ENCODE measurements at places on chromosomes 1 and 21.

DNA sequence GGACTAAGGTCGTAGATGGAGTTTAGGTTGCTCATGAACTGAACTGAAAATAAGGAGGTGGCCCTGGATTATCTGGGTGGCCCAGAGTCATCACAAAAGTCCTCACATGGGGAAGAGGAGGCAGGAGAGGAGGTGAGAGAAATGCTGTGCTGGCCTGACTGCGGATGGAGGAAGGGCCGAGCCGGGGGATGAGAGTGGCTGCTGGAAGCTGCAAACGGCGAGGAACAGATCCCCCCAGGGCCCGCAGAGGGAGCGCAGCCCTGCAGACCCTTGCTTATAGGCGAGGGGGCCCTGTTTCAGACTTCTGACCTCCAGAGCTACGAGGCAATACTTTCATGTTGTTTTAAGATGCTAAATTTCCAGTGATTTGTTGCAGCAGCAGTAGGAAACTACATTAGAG is 102.7 kb upstream of the C1orf174 start:
- no peak for DNase-seq

- DNase-seq: no peak
These were observed 486 bp upstream of the DSTYK start for GRCh38 chr1:205211839-205212536.

DNA sequence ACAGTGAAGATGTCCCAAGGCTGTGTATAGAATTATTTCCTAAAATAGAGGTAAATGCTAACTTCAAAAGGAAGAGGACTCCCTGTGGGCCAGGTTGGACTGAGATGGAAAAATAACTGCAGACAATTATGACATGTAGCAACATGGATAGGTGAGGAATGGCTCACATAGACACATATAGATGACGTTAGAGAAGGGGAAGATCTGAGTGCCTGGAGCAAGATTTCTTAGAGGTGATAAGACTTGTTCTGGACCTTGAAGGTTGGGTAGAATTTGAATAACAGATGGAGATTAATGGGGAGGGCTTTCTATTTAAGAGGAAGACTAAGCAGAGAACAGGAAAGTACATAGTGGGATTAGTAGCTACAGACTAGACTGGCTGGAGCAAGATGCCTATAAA is 76.9 kb downstream of the C1orf21 start:
- no peak for DNase-seq

DNA sequence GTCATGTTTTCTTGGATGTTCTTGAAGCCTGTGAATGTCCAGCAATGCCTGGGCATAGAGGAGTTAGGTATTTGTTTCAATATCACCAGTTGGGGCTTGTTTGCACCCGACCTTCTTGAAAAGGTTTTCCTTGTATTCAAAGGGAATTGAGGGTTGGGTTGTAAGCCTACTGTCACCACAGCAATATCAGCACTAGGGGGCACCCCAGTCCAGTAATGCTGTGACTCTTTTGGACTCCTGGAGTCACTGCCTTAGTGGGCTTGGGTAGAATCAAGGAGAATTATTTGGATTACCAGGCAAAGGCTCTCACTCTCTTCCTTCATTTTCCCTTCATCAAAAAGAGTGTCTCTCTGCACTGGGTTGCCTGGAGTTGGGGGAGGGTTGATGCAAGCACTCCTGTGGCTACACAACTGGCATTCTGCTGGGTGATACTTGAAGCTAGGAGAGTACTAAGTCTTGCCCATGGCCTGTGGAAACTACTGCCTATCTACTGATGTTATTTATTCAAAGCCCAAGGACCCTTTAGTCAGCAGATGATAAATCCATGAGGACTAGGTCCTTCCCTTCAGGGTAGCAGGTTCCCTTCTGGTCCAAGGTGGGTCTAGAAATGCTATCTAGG is 34.5 kb downstream of the OR10R2 start:
- DNase-seq: peak; percentile 60

GRCh38 chr1:233998456-233998855 is 94.0 kb downstream of the SLC35F3 start:
- no peak for DNase-seq

DNA sequence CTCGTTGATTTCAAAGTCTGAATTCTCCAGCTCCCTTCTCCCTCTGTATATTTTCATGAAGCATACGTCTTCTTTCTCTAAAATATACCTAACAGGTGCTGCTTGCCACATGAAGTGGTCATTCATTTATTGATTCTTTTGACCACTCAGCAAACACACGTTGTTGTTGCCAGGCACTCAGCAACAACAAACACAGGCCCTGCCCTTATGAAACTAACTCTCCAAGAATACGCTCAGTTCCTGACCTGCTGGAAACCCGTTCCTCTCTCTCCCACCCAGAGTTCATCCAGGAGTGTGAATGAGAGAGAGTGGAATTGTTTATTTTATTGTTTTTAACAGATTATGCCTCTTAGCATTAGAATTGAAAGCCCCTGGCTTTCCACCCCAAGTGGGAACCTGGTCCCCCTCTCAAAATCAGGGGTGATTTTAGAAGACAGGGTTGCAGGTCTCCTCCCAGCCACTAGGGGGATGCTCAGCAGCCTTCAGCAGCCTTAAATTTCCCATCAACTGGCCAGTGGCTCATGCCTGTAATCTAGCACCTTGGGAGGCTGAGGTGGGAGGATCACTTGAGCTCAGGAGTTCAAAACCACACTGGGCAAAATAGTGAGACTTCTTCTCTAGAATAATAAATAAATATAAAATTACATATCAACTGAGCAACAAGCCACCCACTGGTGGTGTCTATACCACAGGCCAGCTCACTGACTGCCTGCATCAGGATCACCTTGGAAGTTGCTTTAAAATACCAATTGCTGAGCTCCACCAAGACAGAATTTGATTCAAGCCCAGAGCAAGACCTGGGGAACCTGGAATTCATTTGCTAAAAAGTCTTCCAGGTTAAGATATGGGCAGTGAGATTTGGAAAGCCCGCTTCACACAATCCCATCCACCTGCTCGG is 181.0 kb upstream of the KLHDC7A start:
- DNase-seq: peak; percentile 24

DNA sequence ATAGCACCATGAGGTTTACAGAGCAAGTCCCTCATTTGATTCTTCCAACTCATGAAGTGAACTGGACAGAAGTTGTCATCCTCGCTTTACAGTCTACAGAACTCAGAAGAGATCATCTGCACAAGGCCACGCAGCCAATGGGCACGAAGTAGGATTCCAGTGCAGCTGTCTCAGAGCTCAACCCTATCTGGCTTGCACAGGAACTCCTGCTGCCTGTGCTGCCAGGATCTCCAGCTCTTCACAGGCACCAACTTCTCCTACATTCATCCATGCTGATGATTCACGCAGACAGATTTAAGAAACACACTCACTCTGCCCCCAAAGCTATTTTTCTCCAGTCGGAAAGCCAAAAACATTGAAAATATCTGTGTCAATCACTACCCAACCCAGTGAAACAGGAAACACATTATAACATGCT is 157.0 kb downstream of the RERE start:
- DNase-seq: no peak

- DNase-seq: no peak
These were observed 48.3 kb upstream of the FCRL4 start for GRCh38 chr1:157646144-157646543.
